HTR-8/SVneo (cell line): ENCODE measurements at places on chromosomes 1 and 21.

DNA sequence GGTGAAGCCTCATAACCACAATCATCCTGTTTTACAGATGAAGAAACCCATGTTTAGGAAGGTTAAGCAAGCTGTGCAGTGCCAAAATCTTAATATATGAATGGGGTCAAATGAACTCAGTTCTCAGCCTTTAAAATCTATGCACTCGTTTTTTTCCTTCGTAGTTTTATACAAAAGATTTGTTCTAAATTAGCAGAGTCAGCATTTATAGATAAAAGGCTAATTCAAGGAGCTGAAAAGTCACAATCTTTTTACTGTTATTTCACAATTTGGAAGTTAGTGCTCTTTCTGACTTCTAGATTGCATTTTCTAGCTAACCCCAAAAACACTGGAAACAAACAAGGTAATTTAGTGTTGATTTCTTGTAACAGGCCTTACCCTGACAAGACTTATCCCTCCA is 766.9 kb upstream of the ADGRL4 start:
- DNase-seq, result no peak

GRCh38 chr1:4019147-4019521 is 119.1 kb upstream of the C1orf174 start:
- no peak for DNase-seq

DNA sequence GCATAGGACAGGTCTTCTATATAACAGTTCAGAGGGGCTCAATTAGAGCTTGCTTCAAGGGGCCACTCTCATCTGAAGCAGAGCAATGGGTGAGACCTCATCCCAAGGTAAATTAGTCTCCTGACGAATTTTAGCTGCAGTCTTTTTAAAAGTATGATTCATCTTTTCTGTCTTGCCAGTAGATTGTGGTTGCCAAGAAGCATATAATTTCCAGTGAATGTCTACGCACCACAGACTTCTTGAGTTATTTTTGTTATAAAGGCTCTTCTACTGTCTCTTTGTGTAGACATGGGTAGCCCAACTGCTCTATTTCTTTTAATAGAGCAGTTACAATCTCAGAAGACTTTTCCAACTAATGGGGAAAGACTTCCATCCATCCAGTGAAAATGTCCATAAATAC is 108.9 kb upstream of the FMN2 start:
- DNase-seq, result no peak

- no peak for DNase-seq
Observed at GRCh38 chr1:109595531-109595930, 23.9 kb downstream of the GNAT2 start.

GRCh38 chr1:29033829-29034466 is 89.8 kb downstream of the TMEM200B start:
- peak; percentile 45 for DNase-seq

DNA sequence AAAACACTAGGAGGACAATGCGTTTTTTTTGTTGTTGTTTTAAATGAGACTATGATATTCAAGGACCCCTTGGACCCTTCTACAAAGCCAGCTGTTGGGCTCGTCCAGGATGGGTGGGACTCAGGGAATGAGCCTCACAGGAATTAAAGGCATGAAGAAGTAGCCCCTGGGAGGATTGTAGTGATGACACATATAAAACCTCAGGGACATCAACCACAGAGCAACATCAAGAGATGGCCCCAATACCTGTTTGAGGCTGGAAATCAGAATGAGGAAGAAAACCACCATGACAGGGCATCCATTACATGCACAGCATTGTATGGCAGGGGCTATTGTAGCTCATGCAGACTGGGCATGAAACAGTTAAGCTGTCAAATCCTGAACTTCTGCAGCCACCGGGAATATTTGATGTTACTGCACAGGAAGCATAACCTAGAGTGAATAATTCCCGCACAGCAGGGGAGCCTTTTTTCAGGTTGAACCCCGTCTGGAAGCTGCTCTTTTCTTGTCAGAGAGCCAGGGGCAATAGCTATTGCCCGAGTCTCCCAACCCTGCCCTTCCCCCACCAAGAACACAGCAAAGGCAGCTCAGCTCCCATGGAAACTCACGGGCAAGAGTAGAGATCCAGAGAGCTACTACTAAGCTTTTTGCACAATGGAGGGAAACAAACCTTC is 140.2 kb upstream of the FGGY start:
- no peak for DNase-seq

DNA sequence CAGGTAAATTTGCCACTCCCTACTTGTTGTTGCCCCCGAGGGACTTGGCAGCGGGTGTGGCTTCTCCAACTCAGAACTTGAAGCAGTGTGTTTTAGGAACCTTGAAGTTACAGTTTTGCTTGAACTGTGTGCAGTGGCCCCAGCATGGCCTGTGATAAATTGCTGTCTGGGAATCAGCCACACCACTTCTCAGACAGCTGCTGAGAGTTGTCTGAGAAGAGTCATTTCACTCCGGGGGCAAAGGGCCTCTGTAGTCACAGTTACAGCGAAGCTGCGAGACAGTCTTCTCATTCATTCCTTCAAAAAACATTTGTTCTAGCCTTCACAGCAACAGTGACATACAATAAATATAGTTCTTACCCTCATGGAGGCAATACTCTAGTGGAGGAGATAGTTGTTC is 70.3 kb downstream of the PROX1 start:
- no peak for DNase-seq

DNA sequence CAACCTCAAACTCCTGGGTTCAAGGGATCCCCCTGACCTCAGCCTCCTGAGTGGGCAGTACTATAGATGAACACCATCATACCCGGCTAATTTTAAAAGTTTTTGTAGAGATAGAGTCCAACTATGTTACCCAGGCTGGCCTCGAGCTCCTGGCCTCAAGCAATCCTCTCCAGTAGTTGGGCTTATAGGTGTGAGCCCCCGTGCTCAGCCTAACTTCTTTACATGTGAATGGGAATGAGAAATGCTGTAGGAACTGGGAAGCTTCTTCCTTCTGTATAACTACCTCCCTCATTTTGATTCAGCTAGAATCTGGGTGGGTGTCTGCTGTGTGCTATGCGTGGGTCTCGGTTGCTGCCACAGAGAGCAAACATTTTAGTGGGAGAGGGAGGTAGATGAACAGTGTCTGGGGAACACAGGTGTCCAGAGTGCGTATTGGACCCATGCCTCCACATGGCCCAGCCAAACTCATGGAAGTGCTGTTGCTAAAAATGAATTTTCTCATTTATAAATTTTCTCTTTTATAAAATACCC is 150.6 kb downstream of the NOS1AP start:
- no peak for DNase-seq

GRCh38 chr1:31771891-31772668 is 7.9 kb upstream of the ADGRB2 start:
- no peak for DNase-seq

GRCh38 chr1:8680664-8681650 is 136.5 kb downstream of the RERE start:
- no peak for DNase-seq

GRCh38 chr1:5917281-5917590 is 75.0 kb downstream of the NPHP4 start:
- DNase-seq, result no peak

DNA sequence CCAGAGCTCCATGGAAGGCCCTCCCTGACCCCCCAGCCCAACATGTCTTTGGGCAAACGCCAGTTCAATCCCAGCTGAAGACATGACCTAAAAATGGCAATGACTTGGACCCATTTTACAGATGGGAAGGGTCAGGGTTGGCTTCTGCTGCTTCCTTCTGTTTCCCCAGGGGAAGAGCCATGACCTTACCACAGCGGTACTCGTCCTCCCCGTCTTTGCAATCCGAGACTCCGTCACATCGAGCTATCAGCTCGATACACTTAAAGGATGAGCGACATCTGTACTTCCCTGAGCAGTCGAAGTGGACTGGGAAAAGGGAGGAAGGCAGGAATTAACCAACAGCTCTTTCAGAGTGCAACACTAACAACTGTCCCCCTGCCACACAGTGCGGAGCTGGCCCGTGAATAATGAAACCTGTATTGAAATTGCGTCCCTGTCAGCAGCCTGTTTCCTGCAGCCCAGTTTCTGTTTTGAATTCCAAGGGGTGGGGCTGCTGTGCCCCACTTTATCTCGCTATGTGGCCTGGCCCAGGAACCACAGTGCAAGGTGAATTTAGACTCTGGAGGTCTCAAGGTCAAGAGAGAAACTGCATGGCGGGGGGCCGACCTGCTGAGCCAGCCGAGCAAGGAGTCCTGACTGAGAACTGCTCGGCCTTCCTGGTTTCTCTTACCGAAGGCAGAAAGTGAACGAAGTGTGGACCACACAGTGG is 7.0 kb downstream of the TMPRSS3 start:
- DNase-seq, result no peak

GRCh38 chr1:201022820-201023516 is 546 bp downstream of the KIF21B start:
- DNase-seq, result no peak

- no peak for DNase-seq
Observed at GRCh38 chr1:199815947-199816346, 211.6 kb upstream of the NR5A2 start.

DNA sequence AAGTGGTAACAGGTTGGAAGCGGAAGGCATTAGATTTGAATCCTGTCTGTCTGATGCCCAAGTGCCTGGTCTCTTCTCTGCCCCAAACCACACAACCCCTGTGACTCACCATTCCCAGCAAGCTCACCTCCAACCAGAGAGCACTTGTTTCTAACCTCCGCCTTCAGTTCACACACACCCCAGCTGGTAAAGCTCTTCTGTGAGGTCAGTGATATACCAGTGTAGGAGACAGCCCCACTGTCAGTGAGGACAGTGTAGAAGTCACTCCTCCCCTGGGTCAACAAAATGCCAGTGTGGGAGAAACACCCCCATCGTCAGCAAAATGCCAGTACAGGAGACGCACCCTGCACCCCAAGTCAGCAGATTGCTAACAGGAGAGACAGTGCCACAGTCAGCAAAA is 2.6 kb downstream of the RIMS3 start:
- DNase-seq, result no peak

GRCh38 chr1:231106347-231106746 is 55.5 kb upstream of the TRIM67 start:
- peak; percentile 65 for DNase-seq

DNA sequence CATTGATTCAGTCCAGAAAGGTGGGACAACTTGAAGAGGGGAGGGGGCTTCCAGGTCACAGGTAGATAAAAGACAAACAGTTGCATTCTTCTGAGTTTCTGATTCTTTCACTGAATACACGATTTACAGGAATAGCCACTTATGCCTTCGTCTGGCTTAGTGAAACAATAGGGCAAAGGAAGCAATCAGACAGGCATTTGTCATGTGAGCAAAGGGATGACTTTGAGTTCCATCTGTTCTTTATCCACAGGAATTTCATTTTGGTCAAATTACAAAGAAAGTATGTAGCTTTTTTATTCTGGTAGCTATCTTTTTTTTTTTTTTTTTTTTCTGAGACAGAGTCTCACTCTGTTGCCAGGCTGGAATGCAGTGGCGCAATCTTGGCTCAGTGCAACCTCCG is 202.5 kb downstream of the TTLL7 start:
- no peak for DNase-seq
